Spinal cord (tissue), 10 donors: ENCODE measurements at places on chromosomes 4 and X.

DNA sequence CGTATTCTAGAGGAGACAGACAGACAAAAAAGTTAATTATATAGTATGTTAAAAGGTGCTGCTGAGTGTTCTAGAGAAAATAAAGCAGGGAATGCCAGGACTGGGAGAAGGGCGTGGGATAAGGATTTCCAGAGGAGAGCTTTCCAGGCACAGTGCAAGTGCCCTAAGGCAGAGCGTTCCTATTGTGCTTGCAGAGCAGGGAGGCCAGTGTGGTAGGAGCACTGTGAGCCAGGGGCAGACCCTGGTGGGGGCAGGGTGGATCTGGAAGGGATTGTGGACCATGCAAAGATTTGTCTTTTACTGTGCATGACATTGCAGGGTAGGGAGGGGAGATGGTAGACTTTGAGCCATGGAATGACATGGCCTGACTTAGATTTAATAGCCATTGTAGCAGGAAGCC lies 25.8 kb downstream of the EXOC1 start:
- no peak for DNase-seq

- DNase-seq: no peak
Observed at GRCh38 chrX:28398342-28398741, 188.9 kb upstream of the IL1RAPL1 start.

DNA sequence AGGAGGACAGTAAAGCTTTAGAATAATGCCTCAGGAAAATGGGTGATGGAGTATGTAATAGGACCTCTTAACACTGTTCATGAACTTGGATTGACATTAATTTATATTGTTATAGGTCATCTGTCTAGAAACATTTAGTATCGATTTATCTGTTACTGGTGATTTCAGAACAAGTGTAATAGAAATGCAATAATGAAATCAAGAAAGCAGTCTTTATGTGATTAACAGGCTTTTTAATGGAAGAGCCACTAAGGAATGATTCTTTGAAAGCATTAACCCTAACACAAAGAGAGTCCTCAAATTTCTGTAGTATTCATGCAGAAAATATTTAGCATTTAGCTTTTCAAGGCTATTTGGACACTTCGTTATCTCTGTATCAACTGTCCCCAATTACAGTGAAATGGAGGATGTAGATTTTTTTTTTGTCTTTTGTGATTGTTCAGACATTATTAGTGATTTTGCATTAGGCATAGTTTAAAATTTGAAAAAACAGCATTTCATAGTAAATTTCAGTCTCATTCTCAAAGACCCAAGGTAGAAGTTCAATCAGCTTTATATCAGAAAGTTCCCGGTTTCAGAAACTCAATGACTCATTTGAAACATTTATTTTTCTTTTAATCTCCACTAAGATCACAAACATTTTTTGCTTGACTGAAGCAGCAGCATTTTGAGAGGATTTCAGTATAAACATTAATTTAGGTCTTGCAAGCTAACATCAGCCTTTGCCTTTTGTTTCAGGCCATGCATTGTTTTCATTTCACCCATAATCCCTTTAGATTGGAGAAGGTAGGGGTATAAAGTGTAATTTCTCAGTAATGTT lies 56.3 kb downstream of the AGTR2 start:
- no peak for DNase-seq

DNA sequence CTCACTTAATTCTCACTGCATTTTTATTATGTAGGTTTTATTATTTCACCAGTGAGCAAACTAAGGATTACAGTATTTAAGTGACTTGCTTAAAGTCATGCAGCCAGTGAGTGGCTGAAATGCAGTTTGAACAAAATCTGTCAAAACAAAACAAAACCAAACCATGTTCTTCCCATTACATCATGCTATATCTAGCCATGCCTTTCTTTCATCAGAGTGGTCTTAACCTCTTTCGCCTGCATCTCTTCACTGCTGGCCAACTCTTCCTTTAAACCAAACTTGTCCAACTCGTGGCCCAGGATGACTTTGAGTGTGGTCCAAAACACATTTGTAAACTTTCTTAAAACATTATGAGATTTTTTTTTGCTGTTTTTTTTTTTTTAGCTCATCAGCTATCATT lies 223.2 kb downstream of the PCDH7 start:
- DNase-seq: no peak

GRCh38 chr4:78056265-78057129 lies 626 bp upstream of the FRAS1 start:
- peak; percentile 84 for DNase-seq

GRCh38 chr4:115334736-115335411 lies 221.5 kb upstream of the NDST4 start:
- DNase-seq: no peak

DNA sequence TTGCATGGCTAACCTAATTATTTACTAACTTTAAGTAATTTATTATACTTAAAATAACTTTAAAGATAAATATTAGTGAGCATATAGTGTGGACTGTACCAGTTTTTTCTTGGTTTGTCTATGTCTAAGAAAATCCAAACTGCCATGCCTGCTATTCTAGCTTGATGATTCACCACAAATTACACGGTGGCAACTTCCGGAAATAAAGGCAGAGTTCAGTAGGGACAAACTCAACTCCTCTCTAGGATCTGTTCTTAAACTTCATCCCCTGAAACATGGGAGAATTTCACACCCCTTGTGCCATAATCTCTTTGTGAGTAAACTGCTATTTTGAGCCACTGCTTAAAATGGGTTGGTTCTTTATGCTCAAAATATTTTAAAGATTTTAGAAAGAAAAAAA lies 213.6 kb upstream of the NRK start:
- no peak for DNase-seq

GRCh38 chr4:180665481-180665880 lies 1577.7 kb upstream of the TENM3 start:
- no peak for DNase-seq

DNA sequence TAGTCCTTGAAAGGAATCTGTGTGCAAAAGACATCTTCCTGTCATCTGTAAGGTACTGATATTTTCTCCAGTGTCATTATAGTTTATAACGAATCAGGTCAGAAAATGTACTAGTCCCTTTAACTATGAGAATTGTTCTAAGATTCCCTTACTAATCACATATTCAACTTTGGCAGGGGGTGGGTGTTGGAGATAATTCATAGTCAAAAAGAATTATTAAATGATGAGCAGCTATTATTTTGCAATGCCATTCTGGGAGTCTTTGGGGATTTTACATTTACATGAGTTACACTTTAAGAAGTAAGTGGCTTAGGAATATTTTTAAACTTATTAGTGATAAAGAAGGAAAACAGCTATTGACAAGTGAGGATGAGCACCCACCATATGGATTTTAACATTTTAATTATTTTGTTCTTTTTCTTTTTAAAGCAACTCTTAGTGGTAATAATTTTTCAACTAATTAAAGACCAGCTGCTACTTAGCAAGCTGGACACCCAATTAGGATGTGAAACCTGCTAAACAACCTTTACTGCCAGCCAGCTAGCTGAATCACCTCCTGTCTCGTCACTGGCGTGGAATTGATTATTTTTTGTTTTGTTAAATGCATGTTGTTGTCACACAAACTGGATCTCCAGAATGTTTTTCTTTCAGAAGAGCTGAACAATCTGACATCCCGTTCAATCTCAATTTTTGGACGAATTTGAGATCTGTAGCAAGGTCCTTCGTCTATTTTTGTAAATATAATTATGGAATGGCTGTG lies 219.2 kb downstream of the ARAP2 start:
- no peak for DNase-seq
